ENCODE measurements at places on chromosomes 16 and 17. TPM values are rescaled to one million over a fixed set of nuclear protein-coding genes. Genes with fewer than 3 reads are reported as not detected.
A peak's percentile ranks its signal among the peaks of the same experiment; 100 is the strongest.

DNA sequence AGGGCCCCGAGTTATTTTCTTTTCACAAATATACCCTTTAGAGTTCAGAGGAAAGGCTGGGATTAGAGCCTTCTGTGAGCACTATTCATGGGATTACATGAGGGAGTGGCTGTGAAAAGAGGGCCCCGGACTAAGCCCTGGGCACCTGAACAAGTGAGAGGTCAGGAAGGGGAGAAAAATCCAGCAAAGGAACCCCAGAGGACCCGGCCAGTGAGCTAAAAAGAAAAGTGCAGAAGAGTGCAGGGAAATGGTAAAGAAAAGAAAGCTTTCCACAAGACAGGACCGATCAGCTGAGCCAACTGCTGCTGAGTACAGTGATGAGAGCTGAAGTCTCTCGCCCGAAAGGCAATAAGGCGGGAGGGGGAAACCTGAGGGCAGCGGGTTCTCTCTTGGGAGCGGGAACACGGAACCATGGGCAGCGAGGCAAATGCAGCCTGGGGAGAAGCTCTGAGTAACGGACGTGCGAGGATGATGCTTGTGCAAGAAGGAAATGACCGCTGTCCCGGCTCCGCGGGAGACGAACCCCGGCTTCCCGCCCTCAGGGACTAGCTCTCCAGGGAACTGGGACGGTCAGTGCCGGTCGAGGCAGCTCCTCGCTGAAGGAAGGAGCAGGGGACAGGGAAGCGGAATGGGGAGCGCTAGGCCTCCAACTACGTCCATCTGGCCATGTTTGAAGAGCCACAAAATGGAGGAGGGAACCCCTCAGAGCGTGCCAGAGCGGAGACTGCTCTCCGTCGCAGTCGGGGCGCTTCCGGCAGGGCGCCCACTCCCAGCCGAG is 665 bp upstream of the ALDH3A2 start:
- peak; percentile 32 for ATAC-seq

GRCh38 chr16:88430185-88430523 is 22.9 kb upstream of the ZFPM1 start:
- ATAC-seq: no peak

DNA sequence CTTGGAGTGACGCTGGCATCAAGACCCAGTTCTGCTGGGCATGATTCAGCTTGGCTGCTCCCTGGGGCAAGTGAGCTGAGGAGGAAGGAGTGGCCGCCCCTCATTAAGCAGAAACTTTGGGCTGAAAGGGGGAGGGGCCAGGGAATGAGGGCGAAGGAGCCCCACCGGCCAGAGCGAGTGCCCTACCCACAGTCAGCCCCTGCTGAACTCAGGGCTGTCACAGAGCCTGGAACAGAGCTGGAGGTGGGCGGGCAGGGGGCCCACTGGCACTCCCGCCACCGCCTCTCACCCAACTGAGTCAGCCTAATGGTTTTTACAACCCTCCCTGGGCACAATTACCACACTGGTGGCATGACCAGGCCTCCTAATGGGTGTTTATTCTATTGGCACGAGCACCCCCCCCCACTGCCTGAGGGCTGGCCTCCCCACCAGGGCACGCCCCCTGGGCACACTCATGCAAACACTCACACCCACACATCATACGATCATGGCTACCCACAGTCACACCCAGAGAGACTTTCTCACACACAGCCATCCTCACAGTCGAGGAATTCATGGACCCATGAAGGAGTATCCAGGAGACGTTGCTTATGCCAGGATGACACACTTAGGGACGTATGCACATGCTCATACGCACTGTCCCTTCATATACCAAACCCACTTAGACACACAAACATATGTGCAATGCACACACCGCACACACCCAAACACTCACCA is 19.2 kb downstream of the UNC119 start:
- ATAC-seq: peak; percentile 70

- ATAC-seq: peak; percentile 31
These were observed at the start of gene RAMP2 for GRCh38 chr17:42760652-42761581. TSS of gene RAMP2 (plus strand) at chr17:42761227. CDS start at chr17:42761262, 35 bp downstream.

DNA sequence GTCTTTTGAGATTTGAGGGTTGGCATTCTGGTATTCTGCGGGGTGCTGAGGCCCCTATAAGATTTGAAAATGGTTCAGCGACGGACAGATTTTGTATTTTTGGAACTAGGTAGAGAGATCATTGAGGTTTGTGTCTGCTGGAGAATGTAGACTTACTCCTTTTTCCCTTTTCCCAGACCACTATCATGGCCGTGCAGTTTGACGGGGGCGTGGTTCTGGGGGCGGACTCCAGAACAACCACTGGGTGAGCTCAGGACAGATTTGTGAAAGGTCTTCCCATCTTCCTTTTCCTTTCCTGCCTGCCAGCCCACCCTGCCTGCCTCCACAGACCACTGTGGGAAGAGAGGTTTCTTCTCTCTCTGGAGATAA is 572 bp downstream of the PSMB6 start:
- ATAC-seq: peak; percentile 34

- ATAC-seq: no peak
These were observed 20.5 kb downstream of the NSRP1 start for GRCh38 chr17:30137158-30137557.

- peak; percentile 35 for ATAC-seq
These were observed 29.0 kb upstream of the HEATR6 start for GRCh38 chr17:60107526-60108257.

The PIK3R6 gene
- 0.16 TPM for total RNA-seq

The SEC14L5 gene
- total RNA-seq: 1.2 TPM

The NOMO2 gene
- total RNA-seq: 74.4 TPM
